Activated T-cell treated with anti-CD3 and anti-CD28 coated beads, Interleukin-2, amount 50 U/mL, for 1 hour (primary cell): ENCODE measurements at places on chromosomes 7 and 10.

- DNase-seq = no peak
Observed at GRCh38 chr7:104807671-104808070, 206.3 kb upstream of the KMT2E start.

DNA sequence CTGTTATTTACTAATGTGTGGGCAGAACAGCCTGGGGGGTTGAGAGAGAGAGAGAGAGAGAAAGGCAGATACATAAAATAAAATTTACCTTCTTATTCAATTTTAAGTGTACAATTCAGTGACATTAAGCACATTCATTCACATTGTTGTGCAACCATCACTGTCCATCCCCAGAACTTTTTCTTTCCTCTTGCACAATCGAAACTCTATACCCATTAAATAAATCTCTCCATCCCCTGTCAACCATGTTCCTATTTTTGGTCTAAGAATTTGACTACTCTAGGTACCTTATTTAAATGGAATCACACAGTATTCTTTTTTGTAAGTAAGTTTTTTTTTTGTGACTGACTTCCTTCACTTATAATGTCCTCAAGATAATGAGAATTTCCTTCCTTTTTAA lies 181.6 kb downstream of the SND1 start:
- DNase-seq = no peak

- DNase-seq = no peak
Observed at GRCh38 chr7:143027032-143027431, at the start of gene OR9A2. Gene OR9A2, minus strand, starts transcription at chr7:143027132. Its CDS starts 0 bp downstream, at chr7:143027132.

DNA sequence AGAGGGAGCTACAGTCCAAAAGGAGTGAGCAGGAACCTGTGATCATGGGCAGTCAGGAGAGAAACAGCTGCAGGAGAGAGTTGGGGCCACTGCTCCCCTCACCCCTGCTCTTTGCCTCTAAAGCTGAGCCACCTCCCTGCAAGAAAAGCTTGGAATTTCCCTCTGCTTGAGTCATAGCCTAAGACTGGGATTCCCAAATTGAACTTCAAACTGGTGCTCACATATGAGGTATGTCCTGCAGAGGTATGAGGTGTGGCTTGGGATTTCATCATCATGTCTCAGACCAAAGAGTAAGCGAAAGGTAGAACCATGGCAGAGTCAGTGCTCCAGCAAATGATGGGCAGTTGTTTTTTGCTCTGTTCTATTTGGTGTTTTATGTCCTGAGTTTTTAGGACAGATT lies 237.1 kb upstream of the NRP1 start:
- no peak for DNase-seq

DNA sequence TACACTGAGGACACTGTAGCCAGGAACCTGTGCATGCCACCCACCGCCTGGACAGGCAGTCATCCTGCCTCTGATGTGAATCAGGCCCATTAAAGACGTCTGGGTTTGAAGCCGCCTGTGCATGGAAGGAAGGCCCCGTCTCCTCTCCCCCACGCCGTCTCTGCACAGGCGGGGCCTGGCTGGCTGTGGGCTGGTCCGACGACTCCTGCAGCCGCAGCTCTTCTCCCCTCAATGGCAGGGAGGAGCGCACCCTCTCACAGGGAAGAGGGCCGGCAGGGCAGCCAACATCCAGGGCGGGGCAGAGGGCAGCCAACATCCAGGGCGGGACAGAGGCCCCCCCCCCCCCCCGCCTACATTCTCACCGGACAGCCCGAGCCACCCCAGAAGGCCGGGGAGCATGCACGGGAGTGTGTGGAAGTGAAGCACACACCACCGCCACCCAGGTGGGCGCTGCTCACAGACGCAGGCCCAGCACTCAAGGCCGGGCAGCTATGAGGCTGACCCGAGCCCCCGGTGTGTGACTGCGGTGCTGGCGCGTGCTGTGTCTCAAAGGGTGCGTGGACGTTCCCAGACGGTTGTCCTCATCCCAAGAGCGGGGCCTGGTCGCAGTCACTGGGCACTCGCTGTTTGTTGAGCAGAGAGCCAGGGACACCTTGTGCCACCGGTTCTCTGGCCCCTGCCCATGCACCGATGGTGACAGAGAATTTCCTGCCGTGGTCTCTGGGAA lies 19.1 kb downstream of the DPYSL4 start:
- DNase-seq = no peak

DNA sequence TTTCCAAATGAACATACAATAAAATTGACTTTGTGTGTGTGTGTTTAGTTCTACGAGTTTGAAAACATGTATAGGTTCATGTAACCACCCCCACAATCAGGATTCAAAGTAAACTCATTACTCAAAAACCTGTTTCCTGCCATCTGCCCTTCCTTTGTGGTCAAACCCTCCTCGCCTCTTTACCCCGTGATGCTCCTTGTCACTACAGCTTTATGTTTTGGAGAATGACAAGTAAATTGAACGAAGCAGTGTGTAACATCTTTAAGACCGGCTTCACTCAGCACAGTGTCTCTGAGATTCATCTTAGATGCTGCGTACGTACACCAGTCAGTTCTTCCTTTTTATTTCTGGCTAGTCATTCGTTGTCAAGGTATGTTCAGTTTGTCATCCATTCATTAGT lies 54.6 kb upstream of the MKI67 start:
- DNase-seq = no peak

DNA sequence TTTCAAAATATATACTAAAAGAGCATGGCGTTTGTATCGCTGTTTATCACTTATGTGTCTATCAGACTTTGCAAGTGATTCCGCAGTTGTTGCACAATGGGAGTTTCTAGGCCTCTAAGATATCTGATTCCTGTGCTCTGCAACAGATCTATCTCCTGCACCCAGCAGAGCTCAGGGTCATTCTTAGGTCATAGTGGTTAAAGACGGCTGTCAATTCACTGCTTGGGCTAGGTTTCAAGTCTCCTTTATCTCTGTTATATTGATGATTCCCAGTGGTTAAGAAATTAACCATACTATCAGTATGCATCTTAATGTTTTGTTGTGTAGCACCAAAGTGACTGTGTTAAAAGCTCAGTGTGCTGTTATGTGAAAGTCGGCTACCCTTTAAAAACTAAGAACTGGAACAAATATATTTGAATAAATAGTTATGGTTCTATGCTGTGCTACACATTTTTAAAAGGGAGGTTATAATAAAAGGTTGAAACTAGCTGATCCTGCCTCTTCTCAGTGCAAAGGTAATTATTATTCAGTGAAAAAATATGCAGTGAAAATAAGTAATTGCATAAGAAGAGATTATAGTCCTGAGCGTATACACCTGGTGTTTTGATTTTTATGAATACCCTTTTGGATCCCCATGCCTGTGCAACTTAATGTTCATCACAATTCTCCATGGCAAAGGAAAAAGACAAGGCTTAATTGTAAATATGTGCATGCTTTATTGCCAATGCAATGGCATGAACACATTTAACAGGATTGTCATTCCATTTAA lies 24.0 kb downstream of the HOXA1 start:
- DNase-seq = no peak

DNA sequence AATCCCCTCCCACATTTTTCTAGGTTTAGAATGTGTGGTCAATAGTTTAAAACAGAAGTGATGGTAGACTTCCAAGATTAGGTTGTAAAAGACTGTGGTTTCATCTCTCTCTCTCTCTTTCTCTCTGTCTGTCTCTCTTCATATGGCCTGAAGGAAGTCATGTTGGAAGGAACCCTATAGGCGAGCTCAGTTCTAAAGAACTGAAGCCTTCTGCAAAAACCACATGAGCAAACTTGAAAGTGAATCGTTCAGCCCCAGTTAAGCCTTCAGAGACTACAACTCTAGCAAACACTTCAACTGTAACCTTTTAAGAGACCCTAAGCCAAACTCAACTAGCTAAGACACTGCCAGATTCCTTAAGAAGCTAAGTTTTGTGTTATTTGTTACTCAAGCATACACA lies 707.5 kb upstream of the LRRTM3 start:
- DNase-seq = no peak

DNA sequence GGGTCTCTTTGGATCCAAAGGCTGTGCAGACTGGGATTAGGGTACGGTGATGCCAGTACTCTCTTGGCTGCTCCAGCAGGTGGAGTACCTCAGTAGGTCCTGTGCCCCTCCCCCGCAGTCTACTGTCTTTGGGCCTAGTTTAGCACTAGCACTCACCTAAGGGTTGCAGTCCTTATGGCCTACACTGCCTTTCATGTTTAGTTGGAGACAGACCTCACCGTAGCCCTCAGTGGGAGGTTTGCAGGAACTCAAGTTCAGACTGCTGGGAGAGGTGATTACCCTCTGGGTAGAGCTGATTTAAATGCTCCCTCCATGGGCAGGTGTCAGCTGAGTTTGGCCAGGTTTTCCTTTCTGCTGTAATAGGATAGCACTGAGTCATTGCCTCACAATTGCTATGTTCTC lies 210.8 kb upstream of the TMEM196 start:
- no peak for DNase-seq

GRCh38 chr7:81510122-81510521 lies 259.7 kb downstream of the HGF start:
- DNase-seq = no peak

- DNase-seq = no peak
Observed at GRCh38 chr10:21514129-21514817, 11.2 kb downstream of the SKIDA1 start.

DNA sequence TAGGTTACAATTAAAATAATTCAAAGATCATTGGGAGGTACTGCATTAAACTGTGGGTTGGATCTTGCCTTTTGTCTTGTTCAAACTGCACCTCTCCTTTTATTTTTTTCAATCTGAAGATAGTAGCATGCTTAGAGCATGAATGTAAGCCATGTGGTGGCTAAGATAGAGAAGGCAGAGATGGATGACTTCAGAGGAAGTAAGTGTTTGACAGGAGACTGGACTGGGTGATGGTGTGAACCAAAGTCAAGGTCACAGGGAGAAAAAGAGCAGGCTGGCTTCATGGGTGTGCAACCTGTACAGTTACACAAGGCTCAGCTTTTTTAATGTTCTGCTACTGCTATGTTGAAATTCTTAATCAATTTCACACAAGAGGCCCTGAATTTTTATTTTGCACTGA lies 85.6 kb downstream of the ZEB1 start:
- no peak for DNase-seq

GRCh38 chr7:28961972-28962371 lies 3.8 kb upstream of the TRIL start:
- no peak for DNase-seq

- DNase-seq = no peak
Observed at GRCh38 chr10:77506517-77507200, 130.9 kb downstream of the KCNMA1 start.

DNA sequence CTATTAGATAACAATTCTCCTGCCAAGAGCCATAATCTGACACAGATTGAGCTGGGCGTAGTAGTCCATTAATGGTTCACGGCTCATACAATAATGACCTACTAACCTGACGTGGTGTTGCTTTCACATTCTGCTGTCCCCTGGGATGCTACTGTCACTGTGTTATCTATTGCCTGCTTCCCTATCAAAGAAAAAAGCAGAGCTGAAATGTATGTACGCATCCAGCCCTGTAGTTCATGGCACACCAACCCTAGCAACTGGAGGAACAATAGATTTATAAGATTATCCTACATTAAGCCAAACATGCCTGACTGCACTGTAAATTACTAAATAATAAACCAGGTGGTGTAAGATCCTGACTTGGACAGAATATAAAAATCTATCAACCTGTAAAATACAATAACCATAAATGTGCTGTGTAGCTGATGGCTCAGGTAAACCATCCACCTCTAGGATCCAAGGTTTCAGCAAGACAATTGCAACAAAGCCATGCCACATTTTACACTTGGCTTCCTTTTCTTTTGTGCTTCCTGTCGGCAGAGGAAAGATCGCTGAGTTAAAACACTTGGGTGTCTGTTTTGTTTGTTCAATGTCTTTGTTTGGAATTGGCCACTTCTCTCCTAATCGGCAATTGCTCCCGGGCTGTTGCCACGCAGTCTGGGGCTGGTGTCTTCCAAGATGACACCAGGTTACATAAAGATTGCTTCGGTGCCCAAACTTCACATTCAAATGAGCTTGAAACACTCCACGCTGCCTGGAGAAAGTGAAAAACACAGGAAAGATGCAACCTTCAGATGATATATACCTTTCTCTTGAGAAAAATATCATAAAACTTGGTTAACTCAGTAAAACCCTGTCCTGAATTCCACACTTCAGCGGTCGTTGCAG lies 143.9 kb upstream of the MGMT start:
- DNase-seq = no peak

- no peak for DNase-seq
Observed at GRCh38 chr10:80491251-80492102, 37.4 kb downstream of the TSPAN14 start.

GRCh38 chr10:11489591-11489990 lies 121.9 kb downstream of the USP6NL start:
- DNase-seq = no peak

- no peak for DNase-seq
Observed at GRCh38 chr7:77338883-77339629, 77.1 kb downstream of the GSAP start.

DNA sequence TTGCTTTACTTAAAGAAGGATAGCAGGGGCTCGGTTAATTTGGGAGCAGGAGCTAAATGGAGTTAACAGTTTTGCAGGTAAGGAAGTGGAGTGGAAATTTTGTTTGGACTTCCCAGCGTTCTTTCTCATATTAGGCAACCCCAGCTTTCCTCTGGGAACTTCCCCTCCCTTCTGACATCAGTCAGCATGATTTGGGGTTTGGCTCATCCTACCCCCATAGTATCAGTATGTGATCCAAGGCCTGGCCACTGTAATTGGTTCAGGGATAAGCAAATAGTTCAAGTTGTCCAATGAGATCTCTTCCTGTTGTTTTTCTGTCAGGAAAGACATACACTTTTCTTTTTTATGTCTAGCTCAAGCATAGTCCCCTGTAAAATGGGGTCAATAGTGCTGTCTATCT lies 125.6 kb upstream of the CDK6 start:
- DNase-seq = no peak

DNA sequence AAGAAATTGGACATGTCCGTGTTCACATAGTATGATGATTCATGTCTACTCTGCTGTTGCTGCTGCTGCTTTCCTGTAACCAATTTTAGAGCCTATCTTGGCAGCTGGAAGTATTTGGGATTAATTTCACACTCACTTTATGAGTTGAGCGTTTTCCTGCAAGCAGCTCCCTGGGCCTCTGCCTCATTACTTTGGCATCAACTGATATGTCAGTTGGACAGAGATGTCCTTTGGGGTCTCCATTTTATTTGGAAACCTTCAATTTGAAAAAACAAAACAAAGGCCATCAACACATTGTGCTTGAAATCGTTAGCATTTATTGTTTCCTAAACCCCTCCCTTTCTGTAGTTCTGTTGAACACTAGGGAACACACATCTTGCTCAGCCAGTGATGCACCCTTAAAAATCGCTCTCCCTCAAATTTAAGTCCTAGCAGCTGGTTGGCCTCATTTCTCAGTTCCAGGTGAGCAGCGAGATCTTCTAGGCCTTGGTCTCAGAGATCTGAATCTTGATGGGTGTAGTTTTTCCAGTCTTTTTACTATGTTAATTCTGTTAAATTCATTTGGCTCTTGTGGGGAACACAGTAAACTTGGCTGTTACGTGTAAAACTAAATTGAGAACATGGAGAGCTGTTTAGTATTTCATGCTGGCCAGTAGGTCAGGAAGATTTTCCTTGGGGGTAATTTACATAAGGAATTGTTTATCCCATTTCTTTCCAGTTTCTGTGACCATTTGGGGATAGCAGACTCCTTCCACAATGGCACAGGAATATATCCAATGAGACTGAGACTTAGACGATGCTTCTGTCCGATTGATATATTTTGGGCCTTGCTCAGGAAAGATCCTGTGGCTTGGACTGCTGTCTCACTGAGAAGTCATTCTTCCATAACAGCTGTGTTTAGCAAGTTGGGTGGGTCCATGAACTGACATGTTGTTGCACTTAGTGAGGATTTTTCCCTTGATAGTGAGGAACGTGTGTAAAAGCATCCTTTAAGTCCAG lies 371.6 kb downstream of the BBS9 start:
- no peak for DNase-seq

GRCh38 chr10:8534096-8534495 lies 479.6 kb downstream of the GATA3 start:
- no peak for DNase-seq

- no peak for DNase-seq
Observed at GRCh38 chr10:17208476-17208875, 7.0 kb upstream of the TRDMT1 start.
